ENCODE measurements at places on chromosomes 7 and 10.
A peak's percentile ranks its signal among the peaks of the same experiment; 100 is the strongest.

- peak; percentile 73 for DNase-seq
Measured at GRCh38 chr10:76624470-76624869, 1013.1 kb downstream of the KCNMA1 start.

DNA sequence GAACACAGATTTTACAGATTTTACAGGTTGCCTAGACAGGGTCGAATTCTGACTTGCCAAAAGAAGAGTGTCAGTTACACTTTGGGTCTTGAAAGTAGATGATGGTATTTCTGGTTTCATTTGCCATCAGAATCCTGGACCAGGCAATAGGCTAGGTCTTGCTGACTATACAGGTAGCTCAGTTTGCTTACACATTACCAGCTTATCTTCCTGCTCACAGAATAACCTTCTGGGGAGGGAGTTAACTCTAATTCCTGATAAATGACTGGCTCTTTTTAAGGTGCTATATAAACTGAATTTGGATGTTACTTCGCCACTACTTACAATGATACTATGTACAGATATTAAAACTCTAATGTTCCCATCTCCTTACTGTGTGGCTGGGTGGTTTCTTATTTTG, 39.8 kb downstream of the GBF1 start:
- no peak for DNase-seq

DNA sequence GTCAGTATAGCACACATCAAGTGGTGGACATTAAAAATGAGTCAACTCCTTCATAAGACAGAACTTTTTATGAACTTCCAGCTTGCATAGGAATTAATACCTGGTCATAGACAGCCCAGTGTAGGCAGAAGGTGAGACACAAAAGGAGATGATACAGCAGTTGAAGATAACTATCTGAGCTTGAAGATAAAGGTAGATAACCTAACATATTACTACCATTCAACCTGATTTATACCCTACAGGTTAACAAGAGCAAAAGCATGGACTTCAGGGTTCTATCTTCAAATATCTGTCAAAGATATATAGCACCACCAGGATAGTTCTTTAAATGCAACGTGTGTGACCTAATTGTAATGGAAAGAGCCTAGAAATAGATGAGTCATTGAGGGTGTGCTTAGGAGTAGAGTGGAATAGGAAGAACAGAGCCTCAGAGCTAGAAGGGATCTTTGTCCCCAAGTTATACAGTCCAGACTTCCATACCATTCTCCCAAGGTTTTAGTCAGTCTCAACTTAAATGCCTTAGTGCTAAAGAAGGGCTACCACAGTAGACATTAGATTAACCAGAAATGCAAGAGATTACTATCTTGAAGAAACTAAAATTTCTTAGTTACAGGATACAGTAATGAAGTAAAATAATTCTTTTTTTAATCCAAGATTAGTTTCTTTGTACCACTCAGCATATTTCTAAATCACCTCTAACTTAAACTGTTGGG, 9.2 kb downstream of the ZNF800 start:
- DNase-seq: no peak

- DNase-seq: no peak
Measured at GRCh38 chr10:102804382-102805055, 32.7 kb downstream of the CYP17A1 start.

GRCh38 chr10:124416733-124417132, 2.0 kb downstream of the OAT start:
- no peak for DNase-seq

DNA sequence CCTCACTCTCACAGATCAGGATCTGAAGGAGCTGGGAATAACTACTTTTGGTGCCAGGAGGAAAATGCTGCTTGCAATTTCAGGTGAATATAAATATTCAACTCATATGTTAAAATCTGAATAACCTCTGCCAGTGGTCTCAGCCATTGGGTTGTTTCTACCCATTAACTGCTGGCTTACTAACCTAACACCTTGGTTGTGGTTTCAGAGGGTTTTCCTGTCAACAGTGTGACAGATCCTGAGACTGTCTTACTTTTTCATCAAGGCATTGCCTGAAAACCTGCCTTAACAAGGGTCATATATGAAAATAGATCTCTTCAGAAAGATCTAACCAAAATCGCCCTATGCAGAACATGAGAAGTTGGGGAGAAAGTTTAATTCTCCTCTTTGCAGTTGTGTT, 307.7 kb downstream of the BICC1 start:
- DNase-seq: no peak

- DNase-seq: no peak
Measured at GRCh38 chr7:124597509-124597908, 168.1 kb downstream of the GPR37 start.

GRCh38 chr7:151062111-151062398, 2.7 kb downstream of the SLC4A2 start:
- DNase-seq: no peak

DNA sequence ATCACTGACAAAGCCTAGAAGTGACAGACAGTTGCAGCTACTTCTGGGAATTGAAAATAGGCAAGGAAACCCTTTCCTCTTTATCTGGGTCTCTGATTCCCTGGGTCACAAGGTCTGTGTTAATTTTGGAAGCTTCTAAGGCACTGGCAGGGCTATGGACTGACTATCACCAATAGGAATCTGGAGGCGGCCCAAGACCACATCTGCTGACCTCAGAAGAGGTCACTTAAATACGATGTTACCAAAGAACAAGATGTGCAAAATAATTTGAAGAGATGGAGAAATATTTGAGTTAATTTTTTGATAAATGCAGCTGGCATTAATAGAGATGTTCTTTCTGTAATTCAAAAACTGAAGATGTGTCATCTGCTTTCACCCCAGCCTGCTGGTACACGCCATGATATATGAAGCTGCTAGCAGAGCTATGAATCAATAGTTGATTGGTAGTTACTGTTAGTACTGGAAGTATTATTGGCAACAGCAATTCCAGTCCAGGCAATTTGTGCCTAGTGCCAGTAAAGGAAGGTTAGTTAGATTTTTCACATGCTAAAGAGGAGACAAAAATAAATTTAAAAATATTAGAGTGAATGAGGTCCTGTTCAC, 5.5 kb upstream of the STEAP4 start:
- no peak for DNase-seq

DNA sequence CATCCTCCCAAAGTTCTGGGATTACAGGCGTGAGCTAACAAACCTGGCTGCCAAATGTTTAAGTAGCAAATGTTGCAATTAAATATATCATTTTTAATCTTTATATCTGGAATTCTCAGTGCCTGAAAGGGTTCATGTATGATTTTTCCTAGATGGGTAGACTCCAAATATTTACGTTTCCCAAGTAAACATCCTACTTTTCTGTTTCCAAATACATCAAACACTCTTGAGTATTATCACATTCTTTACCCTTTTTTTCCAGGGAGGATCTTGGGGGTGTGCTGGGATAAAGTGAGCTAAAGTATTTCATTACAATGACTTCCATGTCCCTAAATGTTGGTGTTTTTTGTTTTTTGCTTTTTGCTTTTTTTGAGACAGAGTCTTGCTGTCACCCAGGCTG, 32.9 kb upstream of the CYTH3 start:
- DNase-seq: no peak

- no peak for DNase-seq
Measured at GRCh38 chr7:48046458-48046857, 11.1 kb downstream of the C7orf57 start.

Measured in GM06990 (cell line).